ENCODE measurements at places on chromosomes 2 and 18.

DNA sequence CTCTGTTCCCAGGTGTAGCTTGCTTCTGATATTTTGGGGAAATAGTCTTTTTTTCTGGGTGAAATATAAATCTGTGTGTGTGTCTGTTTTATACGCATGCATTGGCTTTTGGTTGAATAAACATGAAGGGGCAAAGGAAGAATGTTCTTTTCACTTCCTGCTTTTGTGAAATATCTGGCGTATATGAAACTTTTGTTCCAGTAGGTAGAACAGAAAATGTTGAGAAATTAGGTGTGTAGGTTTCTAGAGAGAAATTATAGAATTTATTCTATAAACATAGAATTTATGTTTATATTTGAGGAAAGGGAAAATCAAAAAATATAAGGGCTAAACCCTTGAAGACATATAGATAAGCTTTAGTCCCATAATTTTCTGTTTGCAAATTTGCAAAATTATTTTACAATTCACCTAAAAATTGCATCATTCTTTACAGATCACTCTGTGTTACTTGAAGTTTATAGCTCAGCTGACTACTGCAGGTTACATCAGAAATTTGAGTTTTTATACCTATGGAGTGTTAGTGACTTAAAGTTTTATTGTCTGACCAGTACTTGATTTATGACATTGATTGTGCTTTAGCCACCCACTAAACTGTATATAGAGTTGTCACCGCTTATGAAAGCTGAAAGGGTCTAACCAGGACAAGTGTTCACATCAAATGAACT, 116.1 kb downstream of the FAM117B start:
- no peak for DNase-seq

DNA sequence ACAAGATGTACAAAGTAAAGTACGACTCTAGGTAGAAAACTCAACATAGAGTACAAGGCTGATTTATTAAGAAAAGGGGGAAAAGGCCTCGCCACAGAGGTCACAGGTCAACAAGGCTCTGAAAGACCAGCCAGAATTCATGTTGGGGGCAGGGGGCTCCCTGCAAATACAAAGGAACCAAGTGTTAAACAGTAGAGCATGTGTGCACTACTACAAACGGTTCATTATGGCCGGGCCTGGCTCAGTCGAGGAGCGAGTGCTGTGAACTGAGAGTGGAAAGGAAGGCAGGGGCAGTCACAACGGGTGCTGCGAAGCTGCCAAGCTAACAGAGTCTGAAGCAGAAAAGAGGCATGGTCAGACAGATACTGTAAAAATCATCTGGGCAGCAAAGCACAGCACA, 77.1 kb downstream of the MBOAT2 start:
- DNase-seq: no peak

DNA sequence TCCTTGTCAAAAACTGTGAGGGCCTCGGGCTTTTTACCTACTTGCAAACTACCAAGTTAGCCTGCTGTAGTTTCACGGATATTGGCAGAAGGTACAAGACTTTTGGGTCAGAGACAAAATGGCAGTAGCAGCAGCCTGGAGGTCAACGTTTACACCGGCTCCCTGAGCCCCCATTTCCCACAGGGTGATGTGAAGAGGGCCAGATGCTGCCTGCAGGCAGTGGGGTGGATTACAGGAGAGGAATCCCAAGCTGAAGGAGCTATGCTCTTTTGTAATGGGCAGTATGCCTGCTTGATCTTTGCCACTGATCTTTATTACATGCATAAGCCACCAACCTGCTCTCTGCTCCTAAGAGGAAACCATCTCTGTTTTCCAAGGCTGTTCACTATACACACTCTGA, 29.5 kb upstream of the SP5 start:
- DNase-seq: no peak

DNA sequence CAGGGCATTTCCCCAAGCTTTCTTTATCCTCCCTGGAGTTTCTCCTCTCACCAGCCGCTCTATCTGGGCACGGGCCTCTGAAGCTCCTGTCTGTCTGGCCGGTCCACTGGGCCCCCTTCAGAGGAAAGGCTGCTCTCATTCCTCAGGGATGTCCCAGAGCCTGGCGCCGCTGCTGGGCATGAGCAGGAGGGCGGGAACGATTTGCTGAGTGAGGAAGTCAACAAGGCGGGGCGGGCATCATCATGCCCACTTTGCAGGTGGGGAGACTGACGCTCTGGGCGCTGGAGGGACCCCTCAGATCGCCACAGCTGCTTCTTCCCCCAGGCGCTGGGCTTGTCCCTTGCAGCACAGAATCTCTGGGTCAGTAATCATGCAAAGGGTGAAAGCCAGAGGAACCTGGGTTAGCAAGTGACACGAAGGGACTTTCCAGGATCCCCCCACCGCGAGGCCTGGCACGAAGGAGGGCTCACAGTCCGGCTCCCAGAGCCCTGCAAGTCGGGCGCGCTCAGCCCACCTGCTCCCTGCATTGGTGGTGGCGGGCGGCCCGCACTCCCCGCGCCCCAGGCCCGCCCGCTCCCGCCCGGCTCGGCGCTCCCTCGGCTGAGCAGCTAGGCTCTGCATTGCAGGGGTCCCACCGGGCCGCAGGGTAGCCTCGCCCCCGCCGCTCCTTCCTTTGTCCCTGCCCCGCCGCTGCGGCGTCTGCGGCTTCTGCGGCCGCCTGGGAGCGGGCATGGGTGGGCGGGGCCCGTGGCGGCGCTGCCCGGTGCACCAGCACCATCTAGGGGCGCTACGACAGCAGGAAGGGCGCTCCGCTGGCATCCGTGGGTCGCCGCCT, 157.8 kb downstream of the CYRIA start:
- DNase-seq: no peak

- DNase-seq: no peak
These were observed 109.8 kb upstream of the FZD5 start for GRCh38 chr2:207879536-207879935.

- DNase-seq: no peak
These were observed 295.9 kb upstream of the LINC00305 start for GRCh38 chr18:64444819-64445218.

DNA sequence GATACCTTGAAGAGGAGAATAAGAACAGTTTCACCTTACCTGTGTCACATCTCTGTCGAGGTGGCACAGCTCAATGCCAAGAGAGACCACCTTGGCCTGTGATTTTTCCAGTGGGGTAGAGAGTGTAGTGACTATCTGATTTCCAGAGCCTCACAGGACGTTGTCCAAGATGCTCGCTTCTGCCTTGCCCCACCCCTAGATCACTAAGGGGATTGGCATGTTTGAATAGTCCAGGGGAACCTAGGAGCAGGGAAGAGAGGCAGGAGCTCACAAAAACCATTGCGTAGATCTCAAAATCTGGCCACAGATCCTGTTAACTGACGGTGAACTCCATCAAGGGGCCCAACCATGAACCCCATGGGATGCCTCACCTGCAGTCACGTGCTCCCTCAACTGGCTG, 24.2 kb downstream of the TMEM178A start:
- no peak for DNase-seq

DNA sequence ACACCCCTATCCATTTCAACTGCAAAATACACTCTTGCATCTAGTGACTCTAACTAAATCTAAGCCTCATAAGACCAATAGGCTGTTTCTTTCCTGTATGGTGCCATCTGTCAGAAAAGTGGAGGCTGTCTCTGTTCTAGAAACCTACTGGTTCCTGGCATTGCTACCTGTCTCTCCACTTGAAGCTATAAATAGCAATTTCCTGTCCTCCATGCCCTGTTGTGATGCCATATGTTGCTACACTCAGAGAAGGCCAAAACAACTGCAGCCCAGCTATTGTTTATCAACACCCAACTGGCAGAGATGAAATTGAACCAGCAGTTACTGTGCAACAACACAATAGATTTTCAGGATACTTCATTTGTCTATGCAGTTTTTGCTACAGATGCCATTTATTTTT, 1355.1 kb upstream of the SLC39A10 start:
- DNase-seq: no peak

- DNase-seq: no peak
These were observed 1.8 kb downstream of the LPIN1 start for GRCh38 chr2:11748018-11748860.

DNA sequence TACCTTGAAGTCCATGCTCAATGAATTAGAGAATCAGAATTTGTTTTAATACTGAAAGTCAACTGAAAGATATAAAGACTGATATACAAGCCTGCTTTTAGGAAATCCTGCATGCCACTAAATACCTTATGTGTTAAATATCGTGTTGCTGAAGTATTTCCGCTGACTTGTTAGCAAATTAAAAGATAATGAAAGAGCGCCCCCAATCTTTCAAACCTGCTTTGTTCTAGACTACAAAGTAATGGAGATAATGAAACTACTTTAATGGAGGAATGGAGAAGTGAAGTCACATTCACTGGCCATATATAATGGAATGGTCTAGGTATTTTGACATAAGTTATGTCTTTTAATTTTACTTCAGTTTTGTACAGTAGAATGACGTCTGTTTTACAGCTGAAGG, 95.7 kb downstream of the ASXL3 start:
- DNase-seq: no peak
